ENCODE measurements at places on chromosomes 6 and 20.

DNA sequence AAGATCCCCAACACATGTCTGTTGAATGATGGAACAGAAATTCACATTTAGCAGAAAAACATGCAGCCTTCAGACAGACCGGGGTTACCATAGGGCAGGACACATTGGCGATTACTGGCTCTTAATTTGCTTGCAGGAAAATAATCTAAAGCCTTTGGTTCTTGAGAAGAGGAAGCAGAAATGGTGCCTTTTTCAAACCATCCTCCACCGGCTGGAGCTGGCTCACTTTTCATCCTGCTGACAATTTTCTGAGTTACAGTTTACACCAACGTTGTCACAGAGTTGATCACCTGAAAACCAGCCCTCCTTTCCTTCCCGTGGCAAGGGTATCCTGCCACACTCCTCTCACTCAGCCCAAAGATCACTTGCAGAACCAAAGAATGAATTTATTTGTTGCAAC is 32.6 kb downstream of the SF3B5 start:
- no peak for DNase-seq

DNA sequence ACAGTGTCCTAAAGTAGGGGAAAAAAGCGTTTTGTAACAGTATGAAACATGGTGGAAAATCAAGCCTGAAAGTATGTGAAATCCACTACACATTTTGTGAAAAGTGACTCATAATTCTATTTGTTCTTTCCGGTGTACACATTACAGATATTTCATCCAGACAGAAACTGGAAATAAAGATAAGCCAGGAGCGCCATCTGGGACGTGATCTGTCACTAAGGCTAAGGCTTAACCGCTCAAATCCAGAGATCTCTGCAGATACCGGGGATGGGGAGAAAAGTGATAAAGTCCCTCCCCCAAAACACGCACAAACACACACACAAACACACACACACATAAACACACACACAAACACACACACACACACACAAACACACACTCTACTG is 26.6 kb upstream of the SRSF6 start:
- DNase-seq = no peak

DNA sequence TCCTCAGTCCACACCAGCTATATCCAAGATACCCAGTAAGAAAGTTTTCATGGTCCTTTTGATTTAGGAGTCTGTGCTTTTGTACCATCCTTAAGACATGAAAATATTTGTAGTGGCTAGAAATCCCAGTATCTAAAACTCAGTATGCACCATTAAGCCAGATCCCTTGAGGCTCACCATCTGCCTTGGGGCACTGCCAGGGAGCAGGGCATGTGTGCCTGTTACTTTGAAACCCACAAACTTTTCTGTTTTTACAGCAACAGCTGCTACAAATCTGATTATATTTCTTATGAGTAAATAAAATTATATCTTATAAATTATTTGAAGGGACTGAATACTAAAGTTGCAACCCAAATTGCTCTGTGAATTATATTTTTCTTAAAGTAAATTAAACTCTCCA is 290.5 kb upstream of the MANEA start:
- DNase-seq = no peak

- no peak for DNase-seq
Measured at GRCh38 chr6:98041921-98042320, 758.9 kb upstream of the MMS22L start.

DNA sequence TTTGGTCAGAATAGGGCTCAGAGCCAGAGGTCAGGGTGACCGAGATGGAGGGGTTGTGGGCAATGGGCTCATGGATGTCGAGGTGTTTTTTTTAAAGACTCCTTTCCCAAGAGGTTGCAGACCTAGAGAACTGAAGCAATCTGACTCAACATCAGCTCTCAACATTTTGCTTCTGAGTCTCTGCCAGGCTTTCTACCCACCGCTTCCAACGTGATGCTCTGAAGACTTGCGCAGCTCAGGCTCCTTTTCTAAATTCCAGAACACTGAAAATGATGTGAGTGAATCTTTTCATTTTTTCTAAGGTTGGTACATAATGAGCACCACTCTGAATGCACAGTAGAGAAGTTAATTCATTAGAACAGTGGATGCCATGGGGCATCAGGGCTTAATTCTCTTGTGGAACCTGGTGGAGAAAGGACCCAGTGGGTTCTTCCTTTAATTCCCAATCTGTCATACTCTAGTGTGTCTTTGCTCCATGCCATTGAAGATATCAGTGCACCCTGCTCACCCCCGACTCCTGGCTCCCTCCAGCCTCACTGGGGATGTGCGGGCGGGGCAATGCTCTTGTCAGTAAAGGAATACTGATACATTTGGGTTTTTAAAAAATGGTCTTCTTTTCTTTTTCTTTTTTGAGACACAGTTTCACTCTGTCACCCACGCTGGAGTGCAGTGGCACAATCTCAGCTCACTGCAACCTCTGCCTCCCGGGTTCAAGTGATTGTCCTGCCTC is 17.0 kb upstream of the KIF13A start:
- no peak for DNase-seq

DNA sequence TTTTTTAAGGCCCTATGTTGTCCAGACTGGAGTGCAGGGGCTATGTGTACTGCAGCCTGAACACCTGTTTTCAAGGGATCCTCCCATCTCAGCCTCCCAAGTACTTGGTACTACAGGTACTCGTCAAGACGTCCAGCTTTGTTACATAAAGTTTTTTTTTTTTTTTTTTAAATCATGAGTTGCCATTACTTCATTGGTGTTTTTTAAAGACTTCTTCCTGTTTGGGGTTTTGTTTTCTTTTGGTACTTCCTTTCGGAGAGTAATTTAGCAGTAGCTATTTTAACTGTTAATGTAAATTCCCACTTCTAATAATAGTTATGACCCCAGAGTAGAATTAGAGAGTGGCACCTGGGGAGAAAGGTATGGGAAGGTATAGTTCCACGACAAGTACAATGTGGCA is 10.5 kb downstream of the ZNFX1 start:
- DNase-seq = no peak

- no peak for DNase-seq
Measured at GRCh38 chr6:37320646-37321045, 33.1 kb upstream of the RNF8 start.

DNA sequence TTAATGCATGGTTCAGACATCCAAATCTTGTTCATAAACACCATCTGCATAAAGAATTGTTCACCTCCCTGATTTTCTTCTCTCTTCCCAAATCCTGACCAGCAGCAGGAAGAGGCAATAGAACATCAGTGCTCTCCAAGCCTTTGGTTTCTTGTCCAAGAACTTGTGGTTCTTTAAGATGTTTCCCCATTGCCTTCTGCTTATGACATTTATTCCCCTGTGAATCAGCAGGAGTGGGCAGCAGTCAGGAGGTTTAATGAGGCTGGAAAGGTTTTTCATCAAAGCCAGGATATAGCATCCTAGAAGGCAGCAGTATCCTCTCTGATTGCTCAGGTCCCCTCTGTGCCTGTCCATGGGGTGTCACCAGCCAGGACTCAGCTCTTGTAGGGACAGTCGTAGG is 5.3 kb downstream of the HDDC2 start:
- no peak for DNase-seq

GRCh38 chr6:27755768-27756167 is 156.4 kb downstream of the OR2B2 start:
- DNase-seq = no peak

GRCh38 chr6:51099201-51099600 is 280.5 kb downstream of the TFAP2B start:
- no peak for DNase-seq

- no peak for DNase-seq
Measured at GRCh38 chr6:107666981-107667601, 157.0 kb downstream of the SCML4 start.

GRCh38 chr6:118536478-118536877 is 11.6 kb upstream of the PLN start:
- no peak for DNase-seq

DNA sequence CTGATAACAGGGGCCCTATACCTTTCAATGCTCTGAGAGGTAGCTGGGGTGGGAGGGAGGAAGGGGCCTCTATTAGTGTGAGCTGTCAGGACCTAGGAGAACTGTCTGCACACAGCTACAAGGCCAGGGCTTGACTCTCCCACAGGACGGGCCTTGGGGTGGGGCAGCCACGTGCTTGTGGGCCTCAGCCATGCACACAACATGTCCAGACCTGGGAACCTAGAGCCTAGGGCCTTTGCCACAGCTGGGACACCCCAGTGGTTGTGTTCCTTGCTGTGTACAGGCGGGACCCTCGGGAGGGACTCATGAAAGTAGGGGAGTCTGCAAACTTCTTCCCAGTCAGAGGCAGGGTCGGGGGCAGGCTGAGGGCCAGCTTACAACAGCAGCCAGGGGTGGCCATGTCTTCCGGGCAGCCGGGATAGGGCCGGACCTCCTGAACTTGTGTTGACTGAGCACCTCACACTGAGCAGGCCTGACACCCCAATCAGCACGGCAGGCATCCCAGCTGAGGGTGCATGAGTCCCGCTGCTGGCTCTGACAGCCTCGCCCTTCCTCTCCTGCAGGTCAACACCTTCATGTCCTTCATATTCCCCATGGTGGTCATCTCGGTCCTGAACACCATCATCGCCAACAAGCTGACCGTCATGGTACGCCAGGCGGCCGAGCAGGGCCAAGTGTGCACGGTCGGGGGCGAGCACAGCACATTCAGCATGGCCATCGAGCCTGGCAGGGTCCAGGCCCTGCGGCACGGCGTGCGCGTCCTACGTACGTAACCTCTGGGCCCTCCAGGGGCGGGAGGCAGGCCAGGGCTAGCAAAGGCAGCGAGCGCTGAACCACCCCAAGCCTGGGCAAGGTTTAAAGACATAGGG is 41.9 kb upstream of the MRGBP start:
- DNase-seq = no peak

GRCh38 chr6:168096271-168096764 is 17.3 kb upstream of the FRMD1 start:
- no peak for DNase-seq

DNA sequence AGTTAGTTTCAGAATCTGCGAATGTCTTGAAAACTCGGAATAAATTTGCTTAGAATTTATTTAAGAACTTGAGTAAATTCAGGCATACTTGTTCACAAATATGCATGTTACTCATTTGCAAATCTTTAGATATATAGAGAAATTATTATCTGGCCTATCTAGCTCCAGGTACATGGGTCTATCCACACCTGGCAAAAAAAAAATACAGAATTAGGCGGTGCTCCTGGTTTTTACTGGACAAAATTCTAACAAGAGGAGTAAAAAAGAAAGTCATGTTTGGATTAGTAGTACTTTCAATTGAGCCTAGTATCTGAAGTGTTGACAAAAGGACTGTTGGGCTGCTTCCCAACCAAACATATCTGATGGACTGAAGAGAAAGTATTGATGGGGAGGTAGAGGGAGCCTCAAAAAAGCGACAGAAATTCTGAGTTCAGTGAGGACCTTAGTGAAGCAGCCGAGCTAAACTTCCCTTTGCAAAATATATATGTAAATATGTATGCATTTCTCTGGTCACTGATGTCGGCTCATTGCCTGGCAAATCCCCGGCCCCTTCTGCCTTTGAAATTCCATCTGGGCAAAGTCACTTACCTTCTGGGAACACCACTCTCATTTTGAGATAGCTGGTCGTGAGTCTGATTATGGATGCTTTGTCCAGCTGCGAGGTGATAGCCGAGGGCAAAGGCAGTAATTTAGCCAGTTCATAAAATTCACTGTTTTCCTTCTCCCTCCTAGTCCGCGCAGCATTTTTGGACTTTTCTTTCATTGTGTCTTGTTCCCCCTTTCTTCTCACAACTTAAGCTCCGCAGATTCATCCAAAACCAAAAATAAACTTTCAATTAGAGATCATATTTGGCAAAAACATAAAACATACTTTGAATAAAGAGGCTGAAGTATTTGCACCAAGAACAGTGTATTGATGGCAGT is 1.8 kb downstream of the SIM1 start:
- no peak for DNase-seq

Data from midbrain (tissue), 1 donor.